Hematopoietic multipotent progenitor cell treated with erythropoietin and hydrocortisone succinate and interleukin-3 and kit ligand, for 8 days (in vitro differentiated cells): ENCODE measurements at places on chromosomes 5 and 9.
A peak's percentile ranks its signal among the peaks of the same experiment; 100 is the strongest.

DNA sequence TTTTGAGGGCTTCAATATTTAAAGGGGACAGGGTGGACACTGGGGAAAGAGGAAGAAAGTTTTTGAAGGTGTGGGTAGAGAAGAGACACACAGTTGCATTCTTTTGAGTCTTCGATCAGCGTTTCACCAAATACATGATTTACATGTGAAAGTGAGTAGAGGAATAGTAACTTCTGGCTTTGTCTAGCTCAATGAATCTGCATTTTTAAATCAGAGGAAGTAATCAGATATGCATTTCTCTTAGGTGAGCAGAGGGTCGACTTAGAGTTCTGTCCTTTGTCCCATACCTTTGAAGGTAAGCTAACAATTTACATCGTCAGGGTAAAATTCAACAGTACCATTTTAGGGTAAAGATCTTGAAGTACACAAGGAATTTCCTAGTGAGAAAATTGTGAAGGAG lies 406.4 kb upstream of the ZNF462 start:
- DNase-seq: no peak

DNA sequence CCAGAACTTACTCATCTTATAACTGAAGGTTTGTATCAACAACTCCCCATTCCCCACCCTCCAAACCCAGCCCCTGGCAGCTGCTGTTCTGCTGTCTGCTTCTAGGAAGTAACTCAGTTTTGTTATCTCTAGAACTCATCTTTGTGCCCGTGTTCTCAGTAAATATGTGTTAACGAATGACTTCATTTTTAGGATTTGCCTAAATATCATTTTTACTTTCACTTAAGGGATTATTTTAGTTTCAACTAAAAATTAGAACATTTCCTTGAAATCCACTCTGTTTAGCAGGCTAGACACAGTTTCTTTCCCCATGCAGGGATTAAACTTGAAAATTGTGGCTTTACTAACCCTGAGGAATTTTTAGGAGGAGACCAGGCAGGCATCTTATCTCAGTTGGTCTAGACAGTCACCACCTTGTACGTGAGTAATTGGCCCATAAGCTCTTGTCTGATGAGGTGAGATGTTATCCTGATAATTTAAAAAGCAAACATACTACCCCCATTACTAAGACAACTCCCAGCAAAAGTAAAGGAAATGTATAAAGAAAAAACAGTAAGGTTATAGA lies 68.2 kb upstream of the TNFAIP8 start:
- peak; percentile 64 for DNase-seq

DNA sequence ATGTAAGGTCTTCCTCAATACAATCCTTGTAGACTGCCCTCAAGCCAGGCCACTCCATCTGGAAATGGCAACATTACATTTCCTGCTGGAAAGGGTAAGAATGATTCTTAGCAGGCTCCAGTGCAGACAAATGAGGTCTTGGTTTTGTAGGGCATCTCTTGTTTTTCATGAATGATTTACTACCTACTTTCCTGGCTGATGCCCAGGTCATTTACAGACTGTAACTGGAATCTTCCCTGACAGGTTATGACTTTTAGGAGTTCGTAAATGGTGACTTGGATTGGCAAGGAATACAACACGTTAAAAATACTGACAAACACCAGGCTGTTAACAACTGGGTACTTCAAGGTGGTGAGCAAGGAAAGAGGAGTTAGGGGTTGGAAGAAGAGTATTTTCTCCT lies 510.5 kb upstream of the TNC start:
- DNase-seq: no peak

- DNase-seq: no peak
These were observed 476.2 kb downstream of the SEMA5A start for GRCh38 chr5:9069650-9070049.

GRCh38 chr9:129291041-129291501 lies 113.0 kb upstream of the IER5L start:
- no peak for DNase-seq

- DNase-seq: no peak
These were observed 4.7 kb downstream of the C5orf46 start for GRCh38 chr5:147901599-147902039.

DNA sequence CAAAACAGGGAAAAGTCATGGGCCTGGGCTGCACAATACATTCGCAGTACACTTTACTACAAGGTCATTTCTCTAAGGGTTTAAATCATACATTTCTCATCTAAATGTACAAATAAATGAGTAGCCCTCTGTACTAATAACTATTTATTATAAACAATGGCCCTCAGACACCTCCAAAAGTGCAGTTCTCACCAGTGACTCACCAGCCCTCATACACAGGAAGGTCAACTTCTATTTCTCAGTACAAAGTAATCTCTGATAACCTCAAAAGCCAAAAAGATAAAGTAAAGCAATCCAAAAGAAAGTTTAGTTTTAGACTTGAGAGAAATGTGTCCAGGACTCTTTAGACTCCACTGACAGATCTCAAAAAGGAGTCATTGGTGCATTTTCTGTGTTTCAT lies 1258.1 kb upstream of the CDH6 start:
- no peak for DNase-seq

DNA sequence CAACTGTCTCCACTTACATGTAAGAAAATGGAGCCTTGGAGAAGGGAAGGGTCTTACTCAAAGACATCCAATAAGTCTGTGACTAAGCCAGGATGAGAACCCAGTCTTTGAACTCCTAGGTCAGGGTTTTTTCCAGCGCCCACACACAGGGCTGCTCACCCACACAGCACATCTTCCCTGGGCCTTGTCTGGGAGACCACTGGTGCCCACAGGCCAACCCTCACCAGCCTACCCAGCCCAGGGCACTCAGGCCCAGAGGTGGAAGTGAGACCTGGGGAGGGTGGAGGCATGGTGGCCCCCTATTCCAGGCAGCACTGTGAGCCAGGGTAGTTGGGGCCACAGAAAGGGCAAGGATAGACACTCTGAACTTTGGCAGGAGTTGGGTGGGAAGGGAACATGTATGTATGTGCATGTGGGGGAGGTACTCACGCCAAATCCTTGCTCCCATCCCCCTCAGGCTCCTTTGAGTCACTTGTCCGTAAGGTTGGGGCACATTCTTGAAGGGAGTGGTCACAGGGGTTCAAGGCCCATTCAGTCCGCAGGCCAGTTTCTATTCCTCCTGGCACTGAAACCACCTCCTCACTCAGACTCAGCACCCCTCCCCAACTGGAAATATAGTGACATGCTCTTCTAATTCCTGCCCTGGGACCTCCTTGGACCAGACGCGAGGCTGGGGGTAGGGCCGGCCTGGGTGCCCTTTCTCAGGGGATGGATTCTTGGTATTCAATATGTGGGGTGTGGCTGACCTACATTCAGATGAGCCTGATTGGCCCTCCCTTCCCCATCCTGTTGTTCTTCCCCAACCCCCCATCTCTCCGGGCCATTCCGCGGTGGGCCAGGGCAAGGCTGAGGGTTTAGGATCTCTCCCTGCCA lies 2.9 kb upstream of the SLC4A9 start:
- DNase-seq: no peak

DNA sequence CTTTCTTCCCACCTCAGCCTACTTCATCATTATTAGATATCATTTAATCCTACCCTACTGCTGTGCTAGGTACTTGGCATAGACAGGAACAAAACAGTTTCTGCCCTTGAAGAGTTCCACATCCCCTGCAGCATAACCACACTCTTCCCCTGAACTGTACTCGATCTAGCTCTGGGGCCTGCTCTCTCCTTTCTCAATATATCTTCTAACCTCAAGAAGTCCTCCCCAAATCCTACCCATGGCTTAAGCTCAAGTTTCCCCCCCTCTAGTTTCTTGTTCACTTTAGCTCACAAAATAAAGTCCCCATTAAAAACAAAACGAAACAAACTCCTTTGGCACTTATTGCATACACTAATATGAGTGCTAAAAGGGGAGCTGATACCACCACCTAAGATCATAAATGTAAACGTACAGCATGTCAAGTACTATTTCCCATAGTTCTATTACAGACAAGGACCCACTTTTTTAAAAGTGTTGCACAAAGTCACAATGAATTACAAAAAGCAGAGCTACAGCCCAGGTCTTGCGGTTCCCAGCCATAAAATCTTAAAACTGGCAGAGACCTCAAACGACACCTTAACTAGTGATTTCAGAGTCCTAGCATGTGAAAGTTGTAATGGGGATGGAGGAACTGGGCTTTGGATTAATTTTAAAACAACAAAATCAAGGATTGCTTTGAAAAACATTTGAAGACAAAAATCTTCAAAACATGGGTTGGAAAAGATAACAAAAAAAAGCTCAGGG lies 80.7 kb downstream of the PTPDC1 start:
- no peak for DNase-seq

DNA sequence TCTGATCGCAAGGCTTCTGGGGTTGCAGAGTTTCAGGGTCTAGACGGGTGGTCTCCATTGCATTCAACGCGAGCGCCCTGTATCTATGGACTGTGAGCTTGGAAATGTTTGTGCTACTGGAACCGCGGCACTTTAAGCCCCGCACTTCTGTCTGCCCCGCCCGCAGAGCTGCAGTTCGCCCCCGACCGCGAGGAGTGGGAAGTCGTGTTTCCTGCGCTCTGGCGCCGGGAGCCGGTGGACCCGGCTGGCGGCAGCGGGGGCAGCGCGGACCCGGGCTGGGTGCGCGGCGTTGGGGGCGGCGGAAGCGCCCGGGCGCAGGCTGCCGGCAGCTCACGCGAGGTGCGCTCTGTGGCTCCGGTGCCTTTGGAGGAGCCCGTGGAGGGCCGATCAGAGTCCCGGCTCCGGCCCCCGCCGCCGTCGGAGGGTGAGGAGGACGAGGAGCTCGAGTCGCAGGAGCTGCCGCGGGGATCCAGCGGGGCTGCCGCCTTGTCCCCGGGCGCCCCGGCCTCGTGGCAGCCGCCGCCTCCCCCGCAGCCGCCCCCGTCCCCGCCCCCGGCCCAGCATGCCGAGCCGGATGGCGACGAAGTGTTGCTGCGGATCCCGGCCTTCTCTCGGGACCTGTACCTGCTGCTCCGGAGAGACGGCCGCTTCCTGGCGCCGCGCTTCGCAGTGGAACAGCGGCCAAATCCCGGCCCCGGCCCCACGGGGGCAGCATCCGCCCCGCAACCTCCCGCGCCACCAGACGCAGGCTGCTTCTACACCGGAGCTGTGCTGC lies 1.0 kb downstream of the ADAMTS19 start:
- DNase-seq: no peak

DNA sequence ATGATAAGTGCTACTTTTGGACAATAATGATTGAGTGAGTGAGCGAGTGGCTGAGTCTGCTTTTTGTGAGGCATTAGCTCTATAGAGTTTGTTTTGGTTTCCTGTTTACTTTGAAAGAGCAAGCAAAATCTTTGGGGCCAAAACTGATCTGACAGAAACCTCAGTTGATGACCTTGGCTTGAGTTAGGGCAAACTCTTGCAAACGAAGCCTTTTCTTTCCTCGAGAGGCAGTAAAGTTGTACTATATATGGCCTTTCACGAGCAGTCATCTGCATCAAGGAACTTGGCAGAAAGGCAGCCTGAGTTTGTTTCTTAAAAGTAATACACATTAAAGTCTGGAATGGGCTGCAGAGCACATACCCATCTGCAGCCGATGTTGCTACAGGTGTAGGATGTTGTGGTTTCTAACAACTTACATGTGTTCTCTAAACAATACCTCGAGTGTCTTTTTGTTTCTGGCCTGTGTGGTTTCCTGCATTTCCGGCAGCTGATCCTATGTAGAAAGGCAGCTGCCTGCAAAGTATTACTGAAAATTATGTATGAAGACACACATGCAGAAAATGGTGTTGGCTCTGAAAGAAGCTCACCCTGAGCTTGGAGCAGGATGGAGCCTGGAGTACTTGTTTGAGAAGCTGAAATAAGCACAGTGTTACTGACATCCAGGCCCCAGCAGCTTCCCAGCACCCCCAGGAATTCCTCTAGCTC lies 60.8 kb downstream of the FOXD1 start:
- DNase-seq: no peak

DNA sequence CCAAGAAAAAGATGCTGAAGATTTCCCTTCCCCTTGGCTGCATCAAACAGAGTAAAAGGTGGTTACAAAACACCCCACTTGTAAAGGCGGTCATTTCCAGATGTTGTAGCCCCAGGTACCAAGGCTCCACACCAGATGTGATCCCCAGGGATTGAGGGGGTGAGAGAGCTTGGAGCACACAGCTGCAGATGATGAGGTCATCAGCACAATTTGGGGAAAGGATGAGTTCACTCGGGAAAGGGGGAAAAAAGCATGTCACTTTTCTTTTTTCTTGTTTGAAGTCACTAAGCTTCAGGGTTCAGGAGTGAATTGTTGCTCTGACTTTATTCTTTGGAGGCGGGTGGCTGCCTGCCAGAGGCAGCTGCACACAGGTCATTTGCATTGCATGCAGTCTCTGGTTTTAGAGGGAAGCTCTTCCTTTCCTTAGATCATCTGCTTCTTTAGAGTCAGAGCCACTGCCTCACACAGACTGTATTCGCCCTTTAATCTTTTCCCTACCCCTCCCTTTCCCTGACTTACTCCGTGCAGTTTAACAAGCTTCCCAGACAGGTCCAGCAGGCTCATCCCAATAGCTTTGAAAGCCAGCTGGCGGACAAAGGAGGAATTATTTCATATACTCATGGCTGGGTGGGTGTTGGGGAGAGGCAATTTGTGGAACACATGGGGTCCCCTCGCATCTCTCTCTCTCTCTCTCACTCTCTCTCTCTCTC lies 409.3 kb upstream of the SLC24A2 start:
- no peak for DNase-seq

GRCh38 chr5:54176066-54176830 lies 134.1 kb downstream of the ARL15 start:
- no peak for DNase-seq

DNA sequence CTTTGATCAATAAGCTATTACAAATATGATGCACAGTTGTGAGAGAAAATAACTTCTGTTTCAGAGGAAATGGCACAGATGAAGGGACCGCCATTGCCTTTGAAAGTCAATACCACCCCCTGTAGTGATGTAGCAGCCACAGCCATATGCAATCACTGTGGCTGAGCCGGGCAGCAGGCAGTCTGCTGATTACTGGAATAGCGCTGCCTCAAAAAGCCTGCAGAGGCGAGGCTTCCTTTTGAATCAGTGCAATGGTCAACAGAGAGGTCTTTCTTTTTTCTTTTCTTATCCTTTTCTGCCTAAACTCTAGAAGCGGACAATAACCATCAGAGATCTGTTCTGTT lies 265.1 kb upstream of the TAS2R1 start:
- no peak for DNase-seq

DNA sequence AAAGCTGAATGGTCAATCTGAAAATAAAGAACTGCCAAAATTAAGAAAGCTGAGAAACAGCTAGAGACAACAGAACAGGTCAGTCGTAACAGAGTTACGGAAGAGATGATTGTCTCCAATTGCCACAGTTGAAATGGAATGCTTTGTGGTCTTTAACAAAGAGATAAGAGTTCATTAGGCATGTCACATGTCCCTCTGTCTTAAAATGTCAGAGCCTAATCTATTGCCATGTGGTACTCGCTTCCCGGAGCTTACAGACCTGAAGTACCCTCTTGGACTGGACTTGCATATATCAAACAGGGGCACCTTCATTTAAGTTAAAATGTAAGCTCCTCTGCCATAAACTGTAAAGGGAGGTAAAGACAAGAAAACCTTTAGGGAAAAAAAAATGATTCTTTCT lies 19.7 kb downstream of the TTC39B start:
- peak; percentile 79 for DNase-seq

GRCh38 chr5:161305601-161306000 lies 240.9 kb downstream of the GABRB2 start:
- no peak for DNase-seq
